Osteoblast (primary cell): ENCODE measurements at places on chromosomes 12 and 14. TPM values are rescaled to one million over a fixed set of nuclear protein-coding genes. Genes with fewer than 3 reads are reported as not detected.

The LTB4R2 gene
- 4.7 and 5.1 TPM in 2 replicates for total RNA-seq

- DNase-seq: peak; percentile 94
Observed at GRCh38 chr12:3216726-3217682, 139.8 kb downstream of the TSPAN9 start.

DNA sequence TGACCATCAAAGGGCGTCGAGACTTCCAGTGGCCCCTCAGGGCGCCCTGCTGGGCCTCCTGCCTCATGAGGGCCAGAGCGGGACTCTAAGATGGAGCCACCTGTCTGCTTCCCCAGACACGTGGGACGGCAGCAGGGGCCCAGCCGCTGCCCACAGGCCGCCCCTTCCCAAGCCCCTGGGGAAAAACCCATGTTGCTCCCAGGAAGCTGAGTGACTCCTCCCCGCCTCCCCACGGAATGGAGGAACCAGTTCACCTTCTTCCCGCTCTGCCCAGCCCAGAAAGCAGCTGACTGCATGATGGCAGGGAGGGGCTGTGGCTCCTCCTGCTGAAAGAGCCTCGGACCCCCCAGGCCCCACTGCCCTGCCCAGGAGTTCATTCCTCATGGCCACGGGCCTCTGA, 14.9 kb downstream of the RAB35 start:
- DNase-seq: no peak

DNA sequence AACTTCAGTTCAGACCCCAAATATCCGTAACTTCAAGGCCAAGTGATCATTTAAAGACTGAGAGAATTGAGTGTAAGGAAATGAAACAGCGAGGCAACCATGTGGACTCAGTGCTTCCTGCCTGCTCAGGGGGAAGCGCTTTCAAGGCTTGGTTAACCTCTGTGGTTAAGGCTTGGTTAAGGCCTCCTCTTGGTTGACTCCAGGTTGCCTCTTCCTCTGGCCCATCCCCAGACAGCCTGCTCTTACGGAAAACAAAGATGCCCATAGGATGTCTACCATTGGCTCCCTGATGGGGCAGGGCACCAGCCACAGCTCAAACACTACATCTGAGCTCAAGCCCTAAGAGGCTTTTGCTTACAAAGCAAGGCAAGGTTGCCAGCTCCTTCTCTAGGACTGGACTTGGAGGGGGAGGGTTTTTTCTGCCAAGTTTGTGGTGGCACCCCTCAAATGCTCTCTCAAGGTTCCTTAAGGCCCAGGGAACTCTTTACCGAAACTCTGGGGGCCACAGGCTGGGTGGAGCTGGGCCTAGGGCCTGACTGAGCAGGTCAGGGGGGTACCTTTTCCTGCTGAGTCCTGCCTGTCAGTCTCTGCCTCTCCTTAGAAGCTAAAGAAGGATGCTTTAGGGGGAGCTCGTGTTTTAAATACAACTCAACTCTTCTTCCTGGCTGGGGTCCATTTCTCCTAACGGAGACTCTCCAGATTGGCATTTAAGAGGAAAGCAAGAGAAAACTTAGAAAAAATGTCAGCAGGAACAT, 13.7 kb downstream of the COL2A1 start:
- peak; percentile 60 for DNase-seq

- no peak for DNase-seq
Observed at GRCh38 chr14:30980980-30981379, 44.5 kb upstream of the AP4S1 start.

GRCh38 chr14:31206536-31207286, 882 bp downstream of the HECTD1 start:
- DNase-seq: peak; percentile 83

DNA sequence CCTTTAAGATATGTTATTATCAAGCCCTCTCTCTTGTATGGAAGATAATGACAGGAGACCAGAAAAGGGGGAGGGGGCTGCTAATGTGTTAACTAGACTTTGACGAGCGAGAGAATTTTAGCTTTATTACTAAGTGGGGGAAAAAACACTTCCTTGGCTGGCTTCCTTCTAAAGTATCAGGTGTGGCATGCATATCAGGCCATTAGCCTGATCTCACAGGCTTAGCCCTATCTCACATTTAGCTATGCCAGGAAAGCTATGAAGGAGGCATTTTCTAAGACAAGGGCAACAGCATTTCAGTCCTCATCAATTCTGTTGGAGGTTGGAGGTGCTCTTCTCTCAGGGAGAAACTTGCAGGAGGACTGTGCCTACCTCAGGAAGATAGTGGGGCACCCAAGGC, 9.9 kb downstream of the SSPN start:
- DNase-seq: no peak

DNA sequence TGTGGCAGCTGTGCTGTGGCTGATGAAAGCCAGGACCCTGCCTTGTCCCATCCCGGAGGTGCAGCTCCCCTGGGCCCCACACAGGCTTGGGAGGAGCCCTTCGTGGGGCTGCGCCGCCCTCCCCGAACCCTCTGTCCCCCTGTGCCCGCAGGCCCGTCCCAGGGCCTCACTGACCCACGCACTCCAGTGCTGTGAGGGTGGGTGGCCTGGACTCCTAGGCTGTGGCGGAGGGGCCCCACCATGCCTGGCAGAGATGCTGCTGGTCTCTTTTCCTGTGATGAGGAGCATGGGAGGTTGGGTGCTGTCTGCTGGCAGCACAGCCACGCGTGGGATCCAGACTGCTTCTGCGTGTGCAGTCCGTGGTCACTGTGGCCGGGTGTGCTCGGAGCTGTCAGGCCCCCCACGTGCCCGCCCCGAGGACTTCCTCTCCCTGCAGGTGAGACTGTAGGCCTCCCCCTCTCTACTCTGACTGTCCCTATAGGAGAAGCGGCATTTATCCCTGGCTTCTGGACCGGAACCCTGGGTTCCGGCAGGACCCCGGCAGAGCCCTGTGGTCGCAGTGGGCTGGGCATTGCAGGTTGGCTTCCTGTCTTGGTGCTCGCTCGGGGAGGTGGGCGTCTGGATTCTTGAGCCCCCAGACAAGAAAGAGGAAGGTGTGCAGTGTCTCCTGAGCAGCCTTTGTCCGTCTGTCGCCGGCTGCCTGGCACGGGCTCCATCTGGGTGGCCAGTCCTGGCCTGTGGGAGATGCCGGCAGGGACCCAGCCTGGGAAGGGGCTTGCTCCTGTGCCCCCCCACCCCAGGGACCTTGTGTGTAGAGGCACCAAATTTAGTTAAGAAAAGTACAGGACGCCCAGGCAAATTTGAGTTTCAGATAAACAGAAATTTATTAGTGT, 2.3 kb downstream of the MTA1 start:
- DNase-seq: peak; percentile 91

DNA sequence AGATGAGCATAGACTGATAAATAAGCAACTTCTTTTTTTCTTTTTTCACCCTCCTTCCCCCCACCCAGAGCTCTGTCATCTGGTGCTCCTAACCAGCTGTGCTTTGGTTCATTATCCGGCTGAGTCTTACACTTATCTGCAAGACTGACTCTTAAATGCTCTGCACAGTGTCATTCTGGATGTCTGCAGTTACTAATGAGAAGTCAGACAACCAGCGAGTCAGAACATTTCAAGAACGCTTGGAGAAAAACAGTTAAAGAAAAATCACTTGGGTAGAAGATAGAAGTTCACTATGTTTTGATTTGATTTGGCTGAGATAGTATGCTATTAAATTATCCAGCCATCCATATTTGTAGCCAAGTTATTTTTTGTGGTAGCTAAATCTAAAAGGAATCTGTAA, 328.9 kb upstream of the PRICKLE1 start:
- DNase-seq: no peak

The ARHGAP9 gene
- 0.29 and 0.36 TPM in 2 replicates for total RNA-seq

- DNase-seq: peak; percentile 80
Observed at GRCh38 chr14:77041881-77042545, 13.5 kb upstream of the IRF2BPL start.
